ENCODE measurements at places on chromosomes 7 and 10.
A peak's percentile ranks its signal among the peaks of the same experiment; 100 is the strongest.

DNA sequence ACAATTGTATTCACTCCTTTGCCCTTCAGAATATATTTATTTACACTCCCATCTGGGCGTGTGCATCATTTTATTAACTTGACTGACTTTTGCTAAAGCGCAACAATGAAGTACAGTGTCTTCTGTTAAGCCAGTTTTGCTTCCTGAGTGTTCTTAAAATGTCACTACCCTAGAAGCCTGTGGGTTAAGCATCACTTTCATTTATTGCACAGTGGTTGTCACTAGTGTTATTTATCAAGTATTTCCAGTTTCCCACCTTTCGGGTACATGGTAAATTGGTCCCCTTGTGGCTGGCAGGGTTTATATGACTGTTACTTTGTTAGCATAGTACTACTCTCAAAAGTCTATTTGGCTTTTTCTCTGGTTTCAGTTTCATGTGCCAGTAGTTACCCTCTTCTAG lies 3.3 kb downstream of the HILPDA start:
- DNase-seq, result peak; percentile 74

DNA sequence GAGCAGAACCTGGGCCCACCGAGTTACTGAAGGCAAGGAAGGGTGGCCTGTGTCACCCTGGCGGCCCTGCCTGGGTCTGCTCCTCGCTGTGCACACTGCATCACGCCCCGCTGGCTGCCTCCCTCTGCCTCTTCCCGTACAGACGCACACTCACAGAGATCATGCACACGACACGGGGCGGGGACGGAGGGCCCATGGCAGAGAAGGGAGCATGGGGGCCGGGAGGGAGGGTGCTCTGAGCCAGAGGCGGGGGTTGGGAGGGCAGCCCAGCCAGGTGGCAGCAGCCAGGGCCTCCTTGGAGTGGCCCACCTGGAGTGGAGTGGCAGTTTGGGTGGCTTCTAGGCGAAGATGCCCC lies 16.6 kb downstream of the BUD23 start:
- no peak for DNase-seq

GRCh38 chr10:16184906-16185305 lies 251.9 kb upstream of the PTER start:
- DNase-seq, result no peak

DNA sequence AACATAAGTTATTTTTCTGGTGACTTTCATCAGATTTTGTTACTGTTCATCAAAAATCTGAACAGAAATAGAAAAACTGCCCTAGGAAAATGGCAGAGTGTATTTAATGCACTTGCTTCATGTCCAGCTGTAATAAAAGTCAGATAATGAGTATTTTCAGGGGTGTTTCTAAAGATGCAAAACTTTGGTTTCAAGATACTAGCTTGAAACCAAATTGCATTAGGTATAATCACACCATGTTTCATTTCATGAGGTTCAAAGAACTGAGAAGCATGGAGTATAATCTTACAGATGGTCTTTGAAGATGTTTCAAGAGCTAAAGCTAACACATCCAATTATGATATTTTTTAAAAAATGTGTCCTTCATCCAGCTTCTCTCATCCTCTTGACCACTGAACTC lies 128.9 kb downstream of the NRCAM start:
- DNase-seq, result no peak

GRCh38 chr7:127776776-127777386 lies 124.9 kb downstream of the SND1 start:
- no peak for DNase-seq

DNA sequence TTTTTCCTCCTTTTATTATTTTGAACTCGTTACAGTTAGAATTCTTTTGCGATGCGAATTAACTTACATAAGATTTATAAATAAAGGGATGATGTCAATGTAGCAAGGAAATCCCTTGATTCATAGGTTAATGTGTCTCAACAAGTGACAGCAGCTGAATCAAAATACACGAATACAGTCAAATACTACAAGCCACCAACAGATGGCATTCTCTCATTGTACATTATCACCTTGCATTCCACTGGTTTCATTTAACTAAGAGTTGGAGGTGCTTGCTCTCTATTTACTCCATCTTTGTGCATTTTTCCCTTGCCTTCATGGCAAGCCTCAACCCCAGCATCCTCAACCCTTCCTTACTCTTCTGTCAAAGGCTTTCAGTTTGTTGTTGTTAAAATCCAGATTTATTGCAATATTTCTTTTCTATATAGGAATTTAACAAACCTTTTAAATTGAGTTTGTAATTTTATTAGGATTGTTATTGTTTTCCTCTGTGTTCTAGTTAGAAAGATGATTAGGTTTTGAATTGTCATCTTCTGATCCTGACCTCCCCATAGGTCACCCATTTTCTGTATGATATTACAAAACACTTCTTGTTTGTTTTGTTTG lies 78.3 kb downstream of the SLC25A40 start:
- no peak for DNase-seq

DNA sequence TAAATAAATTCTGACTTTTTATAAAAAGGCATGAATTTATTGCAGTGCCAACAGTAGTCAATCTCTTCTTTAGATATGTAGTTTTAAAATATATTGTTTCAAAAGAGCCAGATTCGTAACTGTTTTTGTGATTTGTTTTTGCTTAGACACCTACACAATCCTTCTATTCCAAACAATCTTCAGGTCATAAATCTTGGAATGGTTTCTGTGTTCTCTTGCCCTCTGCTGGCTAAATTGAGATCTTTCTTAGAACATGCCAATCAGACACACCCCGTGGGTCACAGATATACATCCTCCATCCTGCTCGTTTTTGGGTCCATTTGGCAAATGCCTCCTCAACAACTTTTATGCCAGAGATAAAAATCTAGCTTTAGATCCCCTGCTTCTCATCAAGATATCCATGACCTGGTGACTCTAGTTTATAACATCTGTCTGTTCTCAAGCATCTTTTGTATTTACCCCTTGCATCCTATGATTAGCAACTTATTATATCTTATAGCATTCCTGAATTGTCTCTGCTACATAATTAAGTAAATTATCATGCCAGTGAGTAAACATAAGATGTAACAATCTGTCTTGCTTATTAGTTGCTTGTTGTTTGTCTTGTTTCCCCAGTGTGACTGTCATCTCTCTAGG lies 35.3 kb upstream of the IFRD1 start:
- DNase-seq, result no peak

DNA sequence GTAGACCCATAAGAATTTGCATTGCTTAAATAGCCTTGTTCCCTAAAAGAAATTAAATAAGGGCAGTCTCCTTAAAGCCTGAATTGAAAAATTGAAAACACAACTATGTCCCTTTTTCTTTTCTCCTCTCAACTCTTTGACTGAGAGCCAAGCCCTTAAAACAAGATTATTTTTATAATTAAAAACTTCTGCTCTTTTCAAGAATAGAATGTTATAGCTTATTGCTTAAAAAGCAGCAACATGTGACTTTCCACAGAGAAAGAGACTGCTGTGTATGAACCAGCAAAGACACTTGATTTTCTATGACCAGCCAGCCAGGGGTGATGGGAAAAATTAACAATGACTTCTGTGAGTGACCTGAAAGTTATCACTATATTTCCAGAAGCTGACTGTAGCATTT lies 295.2 kb upstream of the CELF2 start:
- no peak for DNase-seq

- no peak for DNase-seq
These were observed 1211.3 kb downstream of the REEP3 start for GRCh38 chr10:64732372-64732957.

DNA sequence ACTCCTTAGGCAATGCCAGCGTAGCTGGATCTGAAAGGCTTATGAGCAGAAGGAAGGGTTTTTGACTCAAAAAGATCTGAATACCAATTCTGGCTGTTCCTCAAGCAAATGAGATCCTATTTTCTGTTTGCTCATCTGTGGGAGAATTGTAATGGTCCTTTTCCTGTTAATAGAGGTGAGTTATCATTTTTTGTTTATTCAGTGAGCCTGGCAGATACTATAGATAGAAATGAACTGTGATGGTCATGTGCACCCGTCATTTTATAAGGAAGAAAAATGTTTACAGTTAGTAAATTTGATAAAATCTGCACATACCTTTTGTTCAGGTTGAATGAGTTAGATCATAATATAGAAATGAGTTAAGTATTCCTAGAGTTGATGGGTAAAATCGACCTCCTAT lies 97.7 kb downstream of the ACTR3B start:
- DNase-seq, result no peak

GRCh38 chr10:24804956-24805355 lies 81.3 kb upstream of the ARHGAP21 start:
- DNase-seq, result no peak

GRCh38 chr7:47213276-47213675 lies 368.6 kb downstream of the TNS3 start:
- no peak for DNase-seq

DNA sequence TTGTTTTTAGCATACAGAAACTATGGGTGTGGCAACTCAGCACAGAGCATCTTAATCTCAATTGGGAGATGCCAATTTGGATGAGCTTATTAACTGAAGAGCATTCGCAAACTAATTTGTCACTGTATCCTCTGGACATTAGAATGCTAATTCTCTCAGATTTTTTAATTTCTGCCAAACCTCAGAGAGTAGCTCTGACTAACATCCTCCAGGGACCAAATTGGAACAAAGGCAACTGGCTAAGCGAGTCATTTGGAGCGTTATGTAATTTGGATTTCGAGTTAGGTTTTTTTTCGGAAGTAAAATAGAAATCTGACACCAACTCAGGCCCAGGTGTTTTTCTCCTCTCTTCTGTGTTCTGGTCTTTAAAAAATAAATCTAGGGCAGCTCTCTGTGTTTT lies 201.9 kb downstream of the BMPER start:
- no peak for DNase-seq

DNA sequence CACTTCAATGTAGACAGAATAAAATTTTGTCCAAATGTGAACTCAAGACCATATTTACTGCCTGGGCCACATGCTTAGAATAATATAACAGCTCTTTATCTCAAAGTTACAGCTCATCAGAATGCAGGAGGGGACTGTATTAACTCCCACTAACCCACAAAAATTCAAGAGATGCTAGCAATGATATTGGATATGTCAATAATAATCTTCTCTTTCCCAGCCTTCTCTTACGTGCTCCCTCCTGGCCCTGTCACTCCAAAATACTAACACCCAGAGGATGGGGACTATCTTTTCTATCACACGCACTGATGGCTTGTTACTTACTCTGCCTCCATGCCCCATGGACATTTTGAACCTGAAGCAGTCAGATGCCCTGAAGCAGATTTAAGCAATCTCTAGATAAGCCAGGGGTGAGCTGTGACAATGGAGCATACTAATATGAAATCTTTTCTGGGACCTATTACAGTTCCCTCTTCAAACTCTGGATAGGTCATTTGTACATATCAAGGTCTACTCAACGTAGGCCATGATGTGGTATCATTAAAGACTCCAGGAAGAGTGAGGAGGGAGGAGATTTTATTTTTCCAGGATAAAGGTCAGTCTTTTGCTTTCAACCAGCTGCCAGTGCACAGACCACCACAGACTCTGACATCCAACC lies 803.0 kb downstream of the GRM8 start:
- no peak for DNase-seq

DNA sequence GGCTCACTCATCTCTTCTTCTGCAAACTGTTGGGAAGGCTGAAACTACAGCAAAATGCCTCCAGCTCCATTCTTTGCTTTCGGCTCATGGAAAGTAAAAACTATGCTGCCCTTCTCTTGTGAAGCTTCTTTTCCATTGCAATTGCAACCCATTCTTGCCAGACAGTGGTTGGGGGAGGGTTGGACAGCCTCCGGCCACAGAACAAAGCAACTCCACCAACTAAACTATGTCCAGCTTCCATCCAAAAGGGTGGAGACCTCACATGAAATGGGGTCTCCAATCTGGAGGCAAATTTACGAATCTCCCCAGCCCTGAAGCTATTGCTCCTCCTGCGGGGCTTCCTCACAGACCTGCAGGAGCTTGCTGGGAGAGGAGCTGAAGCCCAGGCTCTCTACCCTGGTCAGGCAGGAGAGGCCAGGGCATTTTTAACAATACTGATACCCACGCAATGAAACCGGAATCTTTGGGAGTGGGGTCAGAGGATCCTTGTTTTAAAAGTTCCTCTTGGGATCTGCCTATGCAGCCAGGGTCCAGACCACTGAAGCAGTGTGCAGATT lies 549 bp downstream of the GPNMB start:
- no peak for DNase-seq

GRCh38 chr7:74173074-74173473 lies 1.1 kb upstream of the EIF4H start:
- no peak for DNase-seq

DNA sequence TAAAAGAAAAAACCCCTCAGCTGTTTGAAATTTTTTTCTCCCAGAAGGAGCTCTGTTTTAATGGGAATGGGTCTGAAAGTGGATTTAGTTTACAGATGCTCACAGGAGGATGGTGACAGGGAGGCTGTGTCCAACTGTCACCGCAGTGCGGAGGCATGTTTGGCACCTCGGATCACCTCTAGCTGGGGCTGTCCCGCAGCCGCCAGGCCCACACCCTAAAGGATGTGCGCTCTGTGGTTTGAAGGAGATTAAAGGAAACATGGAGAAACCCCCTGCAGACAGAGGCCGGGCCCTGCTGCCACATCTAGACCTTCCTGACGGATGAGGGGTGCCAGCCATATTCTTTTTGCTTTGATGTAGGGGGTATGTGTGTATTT lies 160.6 kb downstream of the DNAJB6 start:
- no peak for DNase-seq

DNA sequence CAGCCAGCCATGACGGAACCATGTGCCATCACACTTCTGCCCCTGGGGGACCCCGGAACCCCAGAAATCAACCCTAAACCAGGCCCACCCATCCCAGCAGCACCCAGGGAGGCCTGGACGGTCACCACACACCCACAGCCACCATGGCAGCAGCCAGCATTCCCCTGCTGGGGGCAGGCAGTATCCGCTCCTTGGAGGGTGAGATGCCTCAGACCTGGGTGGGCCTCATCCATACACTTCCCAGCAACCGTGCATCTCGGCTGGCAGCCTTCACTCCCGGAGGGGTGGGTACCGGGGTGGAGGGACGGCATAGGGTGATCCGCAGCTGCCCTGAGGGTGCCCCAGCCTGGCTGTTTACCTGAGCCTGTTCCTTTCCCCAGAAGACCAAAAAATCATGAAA lies 69.1 kb upstream of the FAM20C start:
- no peak for DNase-seq

DNA sequence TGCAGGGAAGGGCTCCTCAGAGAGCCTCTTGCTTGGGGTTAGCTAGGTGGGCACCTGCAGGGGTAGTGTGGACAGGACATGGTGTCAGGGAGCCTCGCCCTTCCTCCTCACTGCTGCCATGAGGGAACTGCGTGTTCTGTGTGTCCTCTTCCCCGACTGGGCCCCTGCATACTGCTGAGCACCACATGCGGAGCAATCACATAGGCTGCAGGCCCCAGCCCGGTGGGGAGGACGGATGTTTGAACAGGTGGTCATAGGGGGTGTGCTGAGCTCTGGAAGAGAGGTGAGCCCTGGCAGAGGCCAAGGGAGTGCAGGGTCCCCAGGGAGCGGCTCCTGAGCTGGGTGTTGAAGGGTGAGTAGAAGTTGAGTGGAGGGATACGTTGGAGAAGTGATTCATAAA lies 48.3 kb upstream of the ZMIZ2 start:
- no peak for DNase-seq
